Thoracic aorta (tissue), 2 donors: ENCODE measurements at places on chromosomes 16 and 17. TPM values are rescaled to one million over a fixed set of nuclear protein-coding genes. Genes with fewer than 3 reads are reported as not detected.
A peak's percentile ranks its signal among the peaks of the same experiment; 100 is the strongest.

GRCh38 chr17:62998665-62999393 lies 32.8 kb downstream of the TANC2 start:
- no peak for DNase-seq

DNA sequence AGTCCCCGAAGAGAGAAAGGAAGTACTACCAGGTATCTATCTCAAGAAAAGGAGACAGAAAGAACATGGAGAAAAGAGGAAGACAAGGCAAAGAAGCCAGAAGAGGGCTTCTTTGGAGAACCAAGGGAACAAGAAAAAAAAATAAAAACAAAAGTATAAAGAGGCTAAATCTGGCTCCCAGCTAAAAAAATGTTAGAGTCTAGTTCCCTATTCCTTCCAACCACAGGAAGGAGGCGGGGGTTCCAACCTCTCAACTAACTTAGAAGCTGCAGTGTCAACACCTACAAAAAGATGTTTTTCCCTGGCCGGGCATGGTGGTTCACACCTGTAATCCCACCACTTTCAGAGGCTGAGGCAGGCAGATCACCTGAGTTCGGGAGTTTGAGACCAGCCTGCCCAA lies 13.4 kb downstream of the UTP6 start:
- DNase-seq: no peak

DNA sequence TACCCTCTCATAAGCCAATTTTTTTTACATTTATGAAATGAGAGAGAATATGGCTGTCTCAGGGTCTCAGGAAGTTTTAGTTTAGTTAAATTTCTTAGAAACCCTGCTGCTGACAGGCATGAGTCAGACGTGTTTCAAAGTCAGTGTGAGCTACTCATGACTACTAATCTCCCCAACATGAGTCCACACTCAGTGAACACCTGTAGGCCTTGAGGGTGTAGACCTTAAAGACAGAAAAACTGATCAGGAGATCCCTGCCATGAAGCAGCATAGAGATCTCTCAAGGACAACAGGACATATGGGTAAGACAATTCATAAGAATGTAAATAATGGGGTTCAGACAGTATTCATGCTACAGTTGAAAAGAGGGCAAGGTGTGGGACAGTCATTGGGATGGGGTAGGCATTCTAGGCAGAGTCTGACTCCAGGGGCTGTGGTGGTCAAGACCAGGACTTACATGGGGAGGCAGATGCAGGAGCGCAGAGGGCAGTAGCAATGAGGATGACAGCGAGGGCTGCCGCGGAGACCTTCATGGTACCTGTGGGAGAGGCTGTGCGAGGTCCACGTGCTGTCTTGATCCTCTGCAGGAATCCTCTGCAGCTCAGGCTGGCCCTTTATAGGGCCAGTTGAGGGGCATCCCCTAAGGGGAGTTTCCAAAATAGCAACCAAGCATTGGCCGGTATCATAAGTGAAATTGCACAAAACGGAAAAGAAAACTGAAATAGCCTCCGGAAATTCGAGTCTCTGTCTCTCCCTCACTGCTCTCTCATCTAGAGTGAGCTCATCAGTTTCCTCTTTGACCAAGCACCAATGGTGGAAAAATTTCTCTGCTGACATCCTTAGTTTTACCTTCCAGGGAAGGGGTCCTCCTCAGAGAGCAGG lies at the start of gene CCL5:
TSS of gene CCL5 (minus strand) at position 588 of the 882 bp plus-strand sequence.
- no peak for DNase-seq

- no peak for DNase-seq
These were observed 161.5 kb downstream of the C16orf78 start for GRCh38 chr16:49534901-49535610.

DNA sequence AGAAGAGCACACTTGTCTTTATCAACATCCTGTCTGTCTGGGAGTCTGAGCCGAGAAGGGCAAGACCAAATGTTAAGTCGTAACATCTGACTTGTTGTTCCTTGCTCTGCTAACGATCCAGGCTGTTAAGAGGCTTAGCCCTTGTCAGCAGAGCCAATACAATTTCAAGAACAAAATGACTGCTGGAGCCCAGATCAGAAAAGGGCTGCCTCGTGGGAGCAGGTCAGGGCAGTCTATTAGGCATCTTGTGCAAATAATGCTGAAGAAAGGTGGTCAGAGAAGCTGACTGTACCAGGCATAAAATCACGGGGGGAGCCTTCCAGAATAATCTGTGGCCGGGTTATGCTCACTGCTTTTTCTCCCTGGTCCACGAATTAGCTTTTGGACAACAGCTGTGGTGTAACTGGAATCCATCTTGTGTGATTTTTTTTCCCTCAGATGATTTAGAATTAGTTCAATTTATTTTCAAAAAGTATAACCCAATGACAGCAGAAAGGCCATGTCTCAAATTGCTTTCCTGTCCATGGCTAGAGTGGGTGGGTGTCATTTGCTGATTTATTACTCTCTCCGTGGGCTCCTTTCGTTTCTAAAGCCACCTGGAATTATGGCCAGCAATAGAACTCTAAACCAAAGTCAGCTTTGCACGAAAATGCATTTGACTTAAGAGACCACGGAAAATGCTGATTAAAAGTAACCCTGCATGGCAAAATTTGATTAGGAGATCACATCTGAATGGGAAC lies 221.1 kb upstream of the HSBP1 start:
- no peak for DNase-seq

GRCh38 chr17:33209671-33210070 lies 83.4 kb downstream of the ASIC2 start:
- DNase-seq: no peak

DNA sequence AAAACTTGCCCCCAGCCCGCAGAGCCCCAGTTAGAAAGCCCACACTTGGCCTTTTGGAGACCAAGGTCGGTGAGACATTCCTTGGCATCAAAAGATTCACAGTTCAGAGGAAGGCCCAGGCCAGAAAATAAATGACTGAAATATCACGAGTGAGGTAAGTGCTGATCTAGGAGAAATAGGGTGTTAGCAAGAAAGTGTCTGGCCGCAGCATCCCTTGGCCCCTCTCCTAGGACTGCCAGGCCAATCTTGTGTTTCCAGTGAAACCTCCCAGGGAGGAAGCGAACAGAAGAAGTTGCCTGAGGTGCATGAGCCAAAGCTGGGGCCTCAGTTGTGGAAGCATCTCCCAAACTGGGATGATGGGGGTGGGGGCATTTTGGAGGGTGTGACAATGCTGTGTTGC lies 22.5 kb upstream of the NSMCE1 start:
- no peak for DNase-seq

GRCh38 chr16:47467501-47467900 lies 6.4 kb downstream of the PHKB start:
- no peak for DNase-seq

- DNase-seq: no peak
These were observed 619 bp downstream of the CACNB1 start for GRCh38 chr17:39196808-39197291.

DNA sequence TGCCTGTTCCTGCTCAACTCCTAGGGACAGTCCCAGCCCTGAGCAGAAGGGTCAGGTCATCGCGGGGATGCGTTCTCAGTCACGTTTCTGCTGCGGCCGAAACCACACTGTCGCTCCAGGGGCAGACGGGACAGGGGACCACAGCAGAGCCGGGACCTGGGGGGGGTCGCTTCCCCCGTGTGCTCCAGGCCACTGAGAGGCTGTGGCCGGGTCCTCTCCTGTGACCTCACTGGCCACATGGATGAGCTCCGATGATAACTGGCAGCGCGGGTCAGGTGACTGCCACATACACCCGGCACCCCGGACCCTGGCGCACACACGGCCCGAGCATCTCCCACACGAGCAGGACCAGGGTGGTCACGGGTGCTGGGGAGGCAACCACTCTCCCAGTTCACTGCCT lies 12.8 kb downstream of the GNPTG start:
- DNase-seq: no peak

DNA sequence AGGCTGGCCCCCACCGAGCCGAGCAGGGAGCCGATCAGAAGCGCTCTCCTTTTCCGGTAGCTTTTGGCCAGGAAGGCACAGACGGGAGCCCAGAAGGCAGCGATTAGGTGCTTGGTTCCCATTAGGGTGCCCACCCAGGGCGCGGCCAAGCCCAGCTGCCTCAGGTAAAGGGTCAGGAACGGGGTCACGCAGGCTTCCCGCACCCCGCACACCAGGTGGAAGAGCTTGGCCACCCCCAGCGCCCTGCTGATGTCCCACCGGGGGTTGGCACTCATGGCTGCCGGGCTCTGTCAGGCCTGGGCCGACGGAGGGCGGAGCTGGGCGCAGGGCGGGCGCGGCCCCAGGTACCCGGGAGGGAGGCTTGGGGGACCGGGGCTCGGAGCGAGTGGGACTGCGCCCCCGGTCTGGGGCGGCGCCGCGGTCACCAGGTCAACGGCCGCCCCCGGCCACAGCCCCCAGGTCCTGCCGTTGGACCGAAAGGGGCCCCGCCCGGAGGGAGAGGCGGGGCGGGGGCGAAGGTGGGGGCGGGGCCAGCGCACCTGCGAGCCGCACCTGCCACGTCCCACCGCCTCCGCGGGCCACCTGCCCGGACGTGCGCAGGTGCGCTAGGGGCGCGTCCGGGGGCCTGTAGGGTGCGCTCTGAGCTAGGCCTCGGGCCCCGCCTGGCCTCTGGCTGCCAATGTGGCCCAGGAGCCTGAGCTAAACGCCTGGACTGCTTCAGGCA lies at the start of gene MFSD6L:
TSS of gene MFSD6L (minus strand) at position 520 of the 724 bp plus-strand sequence. CDS start at position 275, 245 bp downstream.
- no peak for DNase-seq

- no peak for DNase-seq
These were observed 32.4 kb downstream of the CCL4 start for GRCh38 chr17:36136036-36136435.

- DNase-seq: peak; percentile 43
These were observed at the start of gene MYCBPAP for GRCh38 chr17:50507871-50508572. Gene MYCBPAP (plus strand): TSS chr17:50508439. CDS start chr17:50508675, 236 bp downstream.

- DNase-seq: no peak
These were observed 15.7 kb downstream of the ELAC2 start for GRCh38 chr17:13001991-13002615.

DNA sequence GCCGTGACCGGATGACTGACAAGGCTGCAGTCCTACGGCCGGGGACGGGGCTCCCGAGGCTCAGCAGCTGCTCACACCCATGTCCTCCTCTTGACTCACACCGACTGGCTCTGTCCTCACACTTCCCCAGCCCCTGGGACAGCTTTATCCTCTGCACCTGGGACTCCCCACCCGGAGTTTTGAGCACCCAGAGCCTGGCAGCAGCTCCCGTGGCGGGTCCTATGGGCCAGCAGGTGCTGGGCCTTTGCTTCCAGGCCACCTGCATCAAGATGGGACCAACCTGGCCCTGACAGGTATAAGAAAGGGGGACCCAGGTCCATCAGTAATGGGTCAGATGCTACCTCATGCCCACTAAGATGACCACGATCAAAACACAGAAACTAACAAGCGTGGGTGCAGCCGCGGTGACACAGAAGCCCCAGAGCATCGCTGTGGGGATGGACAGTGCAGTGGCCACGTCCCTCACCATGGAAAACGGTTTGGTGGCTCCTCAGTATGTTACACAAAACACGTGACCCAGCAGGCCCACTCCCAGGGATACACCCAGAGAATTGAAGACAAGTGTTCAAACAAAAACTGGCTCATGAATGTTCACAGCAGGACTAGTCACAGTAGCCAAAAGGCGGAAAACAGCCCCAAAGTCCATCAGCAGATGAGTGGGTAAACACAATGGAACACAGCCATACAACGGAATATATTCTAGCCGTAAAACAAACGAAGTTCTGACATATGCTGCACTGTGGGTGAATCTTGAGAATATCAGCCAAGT lies 3.3 kb upstream of the NOTUM start:
- no peak for DNase-seq

GRCh38 chr17:83014297-83014696 lies 65.1 kb upstream of the METRNL start:
- DNase-seq: no peak

DNA sequence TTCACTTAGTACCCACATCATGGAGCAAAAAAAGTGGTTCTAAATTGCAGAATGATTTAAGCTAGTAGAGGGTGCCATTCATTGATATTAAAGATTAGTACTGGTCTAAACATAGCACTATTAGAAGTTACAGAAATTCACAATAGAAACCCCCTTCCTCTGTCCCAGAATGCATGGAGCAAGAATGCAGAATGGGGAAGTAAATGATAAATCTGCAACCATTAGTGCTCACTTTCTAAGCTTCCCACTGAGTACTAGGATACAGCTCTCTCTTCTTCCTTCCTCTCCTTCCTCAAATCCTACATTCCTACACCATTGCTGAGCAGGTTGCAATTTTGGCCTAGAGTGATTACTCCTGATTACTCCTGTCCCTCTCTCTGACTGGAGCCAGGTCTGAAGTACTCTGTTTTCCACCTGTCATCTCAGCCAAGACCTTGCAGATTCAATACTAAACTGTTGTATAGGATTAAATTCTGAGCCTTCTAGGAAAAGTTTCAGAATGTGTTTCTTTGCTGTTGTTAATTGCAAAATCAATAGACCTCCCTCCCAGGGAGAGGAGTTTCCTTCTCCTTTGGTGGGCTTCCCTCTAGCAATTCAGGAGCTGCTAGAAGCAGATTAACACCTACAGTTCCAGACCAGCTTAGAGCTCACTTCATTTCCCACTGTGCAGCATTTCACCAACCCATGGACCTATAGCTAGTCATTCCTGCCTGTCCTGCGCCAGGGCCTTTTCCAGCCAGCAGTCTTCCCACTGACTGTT lies 165.5 kb upstream of the TBX2 start:
- no peak for DNase-seq

DNA sequence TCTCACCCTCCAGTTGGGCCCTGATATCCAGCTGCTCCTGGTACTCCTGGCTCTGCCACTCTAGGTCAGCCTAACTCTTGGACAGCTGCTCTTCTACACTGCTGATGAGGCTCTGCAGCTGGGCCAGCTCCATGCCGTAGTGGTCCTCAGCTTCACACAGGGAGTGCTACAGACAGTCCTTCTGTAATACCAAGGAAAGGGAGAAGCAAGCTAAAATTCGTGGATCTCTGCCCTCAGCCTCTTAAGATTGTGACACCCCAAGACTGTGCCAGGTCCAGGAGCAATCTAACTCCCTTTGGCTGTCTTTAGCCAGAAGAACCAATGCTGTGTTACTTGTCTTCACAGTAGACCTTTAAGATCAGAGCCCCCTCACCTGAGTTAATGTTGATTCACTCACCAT lies 7.7 kb upstream of the KRT38 start:
- DNase-seq: no peak

DNA sequence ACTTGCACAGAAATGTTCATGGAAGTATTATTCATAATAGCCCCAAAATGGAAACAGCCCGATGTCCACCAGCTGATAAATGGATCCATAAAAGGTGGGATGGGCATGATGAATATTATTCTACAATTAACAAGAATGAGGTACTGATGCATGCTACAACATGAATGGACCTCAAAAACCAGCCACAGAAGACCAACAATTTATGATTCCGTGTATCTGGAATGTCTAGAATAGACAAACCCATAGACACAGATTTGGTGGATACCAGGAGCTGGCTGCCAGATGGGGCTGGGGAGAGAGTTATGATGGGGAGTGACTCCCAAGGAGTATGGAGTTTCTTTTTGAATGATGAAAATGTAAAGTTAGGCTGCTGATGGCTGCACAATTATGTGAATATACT lies 10.8 kb upstream of the NAGLU start:
- DNase-seq: no peak

GRCh38 chr17:43790311-43790940 lies 10.2 kb downstream of the CFAP97D1 start:
- no peak for DNase-seq

NHERF2 gene
- total RNA-seq: 66.0 TPM

TAC4 gene
- not detected for total RNA-seq

GRAPL gene
- total RNA-seq: 0.54 TPM

CCL16 gene
- not detected for total RNA-seq

VTN gene
- total RNA-seq: 3.1 TPM

ZNF174 gene
- 5.4 TPM for total RNA-seq

KREMEN2 gene
- not detected for total RNA-seq

ARHGAP44 gene
- total RNA-seq: 10.3 TPM

ASB16 gene
- total RNA-seq: 2.3 TPM

STAC2 gene
- 14.3 TPM for total RNA-seq

CD300LB gene
- total RNA-seq: 0.81 TPM

CCL13 gene
- total RNA-seq: 3.1 TPM

KRTAP9-9 gene
- total RNA-seq: not detected

BAIAP3 gene
- total RNA-seq: 15.7 TPM
